Esophagus muscularis mucosa (tissue), 4 donors: ENCODE measurements at places on chromosomes 3 and 15. TPM values are rescaled to one million over a fixed set of nuclear protein-coding genes. Genes with fewer than 3 reads are reported as not detected.
A peak's percentile ranks its signal among the peaks of the same experiment; 100 is the strongest.

GRCh38 chr3:188165596-188165995 is 11.6 kb downstream of the LPP start:
- no peak for DNase-seq
- no peaks in the 10 kb centered on the region for H3K27me3 ChIP-seq
- no peaks in the 10 kb centered on the region for H3K36me3 ChIP-seq

GRCh38 chr3:62238003-62238402 is 135.3 kb downstream of the FEZF2 start:
- no peaks in the 10 kb centered on the region for H3K36me3 ChIP-seq
- DNase-seq = no peak
- H3K27ac ChIP-seq = no peak overlapping the region
- no peaks in the 10 kb centered on the region for H3K27me3 ChIP-seq
- peaks cover 24% of the 10 kb centered on the region for H3K4me1 ChIP-seq

GRCh38 chr3:167736264-167736787 is 805 bp downstream of the SERPINI1 start:
- H3K27ac ChIP-seq = no peak overlapping the region
- no peak for DNase-seq
- H3K4me1 ChIP-seq = peaks cover 33% of the 10 kb centered on the region
- H3K4me3 ChIP-seq = peak overlapping the region; percentile 75
- no peaks in the 10 kb centered on the region for H3K36me3 ChIP-seq

GRCh38 chr3:114152519-114153151 is 26.2 kb downstream of the DRD3 start:
- H3K27ac ChIP-seq = peak overlapping the region; percentile 13
- peak overlapping the region; percentile 67 for H3K4me3 ChIP-seq
- H3K4me1 ChIP-seq = no peaks in the 10 kb centered on the region

- no peaks in the 10 kb centered on the region for H3K27me3 ChIP-seq
- no peaks in the 10 kb centered on the region for H3K4me1 ChIP-seq
- no peaks in the 10 kb centered on the region for H3K36me3 ChIP-seq
- no peak overlapping the region for H3K27ac ChIP-seq
These were observed 896.9 kb downstream of the DIPK2A start for GRCh38 chr3:144868506-144868905.

GRCh38 chr15:35880896-35881295 is 334.9 kb upstream of the DPH6 start:
- no peak overlapping the region for H3K27ac ChIP-seq
- DNase-seq = no peak
- H3K27me3 ChIP-seq = no peaks in the 10 kb centered on the region
- H3K36me3 ChIP-seq = no peaks in the 10 kb centered on the region
- H3K4me3 ChIP-seq = no peak overlapping the region
- peaks cover 13% of the 10 kb centered on the region for H3K4me1 ChIP-seq

DNA sequence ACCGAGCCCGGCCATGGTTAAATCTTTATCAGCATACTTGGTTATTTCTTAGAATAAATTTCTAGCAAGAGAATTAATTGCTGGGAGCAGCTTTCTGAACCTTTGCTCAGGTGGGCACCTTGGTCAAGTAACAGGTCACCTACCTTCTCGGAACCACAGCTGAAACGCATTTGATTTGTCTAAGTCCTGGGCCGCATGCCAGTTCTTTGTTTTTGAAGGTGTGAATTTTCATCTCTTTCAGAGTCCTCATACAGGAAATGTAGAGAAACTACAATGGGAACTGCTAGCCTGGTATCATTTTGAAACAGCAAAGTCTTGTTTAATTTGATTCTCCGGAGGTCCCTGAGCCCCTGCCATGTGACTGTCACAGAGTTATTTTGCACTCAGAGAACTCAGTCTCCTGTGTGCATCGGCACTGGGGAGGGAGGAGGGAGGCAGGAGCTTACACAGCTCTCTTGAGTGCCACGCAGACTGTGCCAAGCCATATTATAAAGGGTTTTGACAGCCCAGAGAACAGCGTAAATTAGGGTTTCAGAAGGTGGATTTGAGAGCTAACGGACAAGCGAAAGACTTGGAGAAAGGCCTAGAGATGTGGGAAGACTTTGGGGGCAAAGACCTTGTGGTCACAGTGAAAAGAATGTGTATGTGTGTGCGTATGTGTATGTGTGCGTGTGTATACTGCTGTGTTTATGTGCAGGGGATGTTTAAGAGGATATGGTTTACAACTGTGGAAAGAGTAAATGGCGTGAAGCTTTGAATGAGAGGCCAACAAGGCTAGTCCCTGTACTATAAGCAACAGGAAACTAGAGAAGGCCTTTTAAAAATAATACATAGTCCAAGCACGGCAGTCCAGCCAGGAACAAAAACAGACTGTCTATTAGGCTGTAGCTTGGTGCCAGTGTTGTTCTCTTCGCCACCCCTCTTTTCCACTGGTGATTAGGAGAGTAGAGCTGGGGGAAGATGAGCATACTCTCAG is 61.8 kb upstream of the ATP13A3 start:
- H3K4me1 ChIP-seq = no peaks in the 10 kb centered on the region
- no peak overlapping the region for H3K4me3 ChIP-seq
- H3K27ac ChIP-seq = no peak overlapping the region
- DNase-seq = no peak
- no peaks in the 10 kb centered on the region for H3K27me3 ChIP-seq

DNA sequence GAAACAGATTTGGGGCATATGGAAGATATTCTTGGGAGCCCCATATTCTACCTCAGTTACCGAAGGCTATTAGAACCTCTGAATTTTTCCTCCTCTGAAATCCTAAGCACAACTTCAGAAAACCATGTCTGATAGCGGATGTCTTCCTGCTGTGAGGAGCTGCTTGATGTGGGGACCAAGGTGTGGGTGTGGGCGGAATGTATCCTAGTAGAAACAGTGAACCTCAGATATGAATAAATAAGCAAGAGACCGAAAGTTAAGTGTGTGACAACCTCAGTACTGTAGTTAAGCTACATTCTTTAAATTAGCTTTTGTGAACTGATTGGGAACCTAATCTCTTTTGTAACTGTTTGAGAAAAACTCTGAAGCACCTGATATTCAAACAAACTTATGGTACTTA is 46.9 kb downstream of the SENP2 start:
- peaks cover 26% of the 10 kb centered on the region for H3K36me3 ChIP-seq
- H3K4me3 ChIP-seq = no peak overlapping the region
- H3K27ac ChIP-seq = no peak overlapping the region

- H3K27ac ChIP-seq = no peak overlapping the region
- DNase-seq = no peak
- no peaks in the 10 kb centered on the region for H3K36me3 ChIP-seq
- no peaks in the 10 kb centered on the region for H3K4me1 ChIP-seq
These were observed 220.8 kb downstream of the RPLP1 start for GRCh38 chr15:69673291-69673881.

- H3K36me3 ChIP-seq = no peaks in the 10 kb centered on the region
- no peak for DNase-seq
- no peaks in the 10 kb centered on the region for H3K4me1 ChIP-seq
- H3K27ac ChIP-seq = no peak overlapping the region
These were observed 96.4 kb downstream of the NSUN3 start for GRCh38 chr3:94159062-94159828.

DNA sequence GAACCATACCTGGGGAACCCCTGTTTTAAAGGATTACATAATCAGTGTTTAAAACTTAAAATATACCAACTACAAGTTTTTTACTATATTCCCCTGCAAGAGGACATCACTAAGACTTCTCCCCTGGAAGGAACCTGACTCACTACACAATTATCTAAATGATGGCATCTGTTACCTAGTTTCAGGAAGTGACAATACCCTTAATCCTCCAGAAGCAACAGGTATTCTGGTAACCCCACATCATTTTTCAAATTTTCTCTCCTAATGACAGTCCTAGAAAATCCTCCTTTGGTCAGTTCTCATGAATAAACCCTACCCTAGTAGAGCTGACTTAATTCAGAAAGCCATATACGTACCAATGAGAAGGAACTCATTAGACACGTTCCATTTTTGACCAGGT is 78.4 kb downstream of the RFX7 start:
- no peak for DNase-seq
- H3K27ac ChIP-seq = no peak overlapping the region
- no peaks in the 10 kb centered on the region for H3K36me3 ChIP-seq
- peaks cover 30% of the 10 kb centered on the region for H3K4me1 ChIP-seq
- H3K4me3 ChIP-seq = no peak overlapping the region
- H3K27me3 ChIP-seq = no peaks in the 10 kb centered on the region

- no peaks in the 10 kb centered on the region for H3K36me3 ChIP-seq
- H3K27ac ChIP-seq = no peak overlapping the region
- no peak overlapping the region for H3K4me3 ChIP-seq
- DNase-seq = no peak
These were observed 49.9 kb downstream of the FNDC3B start for GRCh38 chr3:172089250-172089649.

DNA sequence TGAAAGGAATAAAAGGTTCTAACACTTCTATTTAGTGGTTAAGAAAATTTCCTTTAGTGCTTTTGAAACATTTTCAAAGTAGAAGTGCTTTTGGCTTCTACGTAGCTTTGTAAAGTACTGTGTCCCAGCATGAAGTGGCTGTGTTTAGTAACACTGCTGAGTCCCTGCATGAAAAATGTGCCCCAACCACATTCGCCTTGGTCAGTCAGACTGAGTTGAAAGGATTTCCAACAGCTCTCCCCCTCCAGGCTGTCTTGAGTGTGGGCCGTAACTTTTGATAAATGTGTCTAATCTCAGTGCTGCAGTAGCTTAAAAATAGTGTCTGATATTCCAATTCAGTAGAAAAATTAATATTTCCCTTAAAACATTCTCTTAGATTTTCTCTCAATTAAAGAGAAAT is 115.0 kb downstream of the NR1D2 start:
- no peak overlapping the region for H3K4me3 ChIP-seq
- no peaks in the 10 kb centered on the region for H3K36me3 ChIP-seq
- peak overlapping the region; percentile 16 for H3K27ac ChIP-seq
- peaks cover 16% of the 10 kb centered on the region for H3K4me1 ChIP-seq

The PRSS50 gene
- total RNA-seq = 0.32 TPM

The NME9 gene
- total RNA-seq = 0.40 TPM

The ALPK3 gene
- 21.5 TPM for total RNA-seq

The SCN5A gene
- 0.50 TPM for total RNA-seq

The PLOD2 gene
- total RNA-seq = 52.1 TPM

The LAMB2 gene
- total RNA-seq = 628 TPM
